ENCODE measurements at places on chromosomes 7 and 10. TPM values are rescaled to one million over a fixed set of nuclear protein-coding genes. Genes with fewer than 3 reads are reported as not detected.

Gene NME8
- not detected for total RNA-seq

Gene UCN3
- total RNA-seq: not detected

Gene C1GALT1
- 31.1 TPM for total RNA-seq

Gene CFAP46
- 0.38 TPM for total RNA-seq

Gene MMP21
- total RNA-seq: not detected

Gene CRHR2
- not detected for total RNA-seq

Gene HTRA1
- 80.3 TPM for total RNA-seq

Gene ADIRF
- total RNA-seq: 25.3 TPM

Gene HABP2
- not detected for total RNA-seq

Gene NEURL1
- 1.1 TPM for total RNA-seq

Gene DLX5
- 0.13 TPM for total RNA-seq

Measured in bronchial epithelial cell (primary cell).